ENCODE measurements at places on chromosomes 4 and X. TPM values are rescaled to one million over a fixed set of nuclear protein-coding genes. Genes with fewer than 3 reads are reported as not detected.

Gene PCDH10
- total RNA-seq = 5.1 TPM

DNA sequence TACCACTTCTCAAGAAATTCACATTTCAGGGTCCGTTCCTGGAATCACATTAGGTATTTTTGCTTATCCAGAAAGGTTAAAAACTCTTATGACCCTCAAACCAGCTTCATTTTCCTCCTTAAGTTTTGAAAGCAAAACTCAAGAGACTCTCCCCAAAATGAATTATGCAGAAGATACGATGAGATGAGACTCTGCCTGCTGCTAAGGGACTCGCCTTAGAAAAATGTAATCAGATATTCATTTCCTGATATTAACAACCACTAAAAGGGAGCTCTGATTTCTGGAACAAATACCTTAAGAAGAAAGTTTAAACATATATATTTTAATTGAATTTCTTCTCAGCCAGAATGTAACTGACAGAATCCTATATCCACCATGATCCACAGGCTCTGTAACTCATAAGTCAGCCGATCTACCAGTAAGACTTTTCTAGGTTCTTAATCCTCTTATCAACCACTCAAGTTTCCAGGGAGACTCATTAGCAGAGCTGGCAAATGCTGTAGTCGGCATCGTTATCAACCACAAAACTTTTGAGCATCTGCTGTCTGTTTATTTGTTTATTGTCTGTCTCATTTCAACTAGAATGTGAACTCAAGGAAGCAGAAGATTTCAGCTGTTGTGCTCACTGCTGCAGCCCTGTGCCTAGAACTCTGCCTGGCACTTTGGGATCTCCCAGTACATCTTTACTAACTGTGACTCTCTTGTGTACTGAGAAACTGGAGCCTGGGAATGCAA is 112.5 kb downstream of the LDB2 start:
- no peaks in the 10 kb centered on the region for H3K27me3 ChIP-seq
- DNase-seq = peak; percentile 34
- H3K36me3 ChIP-seq = peaks cover 9% of the 10 kb centered on the region
- peaks cover 17% of the 10 kb centered on the region for H3K4me1 ChIP-seq
- no peak overlapping the region for H3K27ac ChIP-seq

- H3K4me3 ChIP-seq = no peak overlapping the region
- H3K4me1 ChIP-seq = peaks cover 48% of the 10 kb centered on the region
- DNase-seq = no peak
- H3K27me3 ChIP-seq = no peaks in the 10 kb centered on the region
- H3K27ac ChIP-seq = peak overlapping the region; percentile 70
These were observed 124.9 kb downstream of the PTTG2 start for GRCh38 chr4:38084877-38085711.

DNA sequence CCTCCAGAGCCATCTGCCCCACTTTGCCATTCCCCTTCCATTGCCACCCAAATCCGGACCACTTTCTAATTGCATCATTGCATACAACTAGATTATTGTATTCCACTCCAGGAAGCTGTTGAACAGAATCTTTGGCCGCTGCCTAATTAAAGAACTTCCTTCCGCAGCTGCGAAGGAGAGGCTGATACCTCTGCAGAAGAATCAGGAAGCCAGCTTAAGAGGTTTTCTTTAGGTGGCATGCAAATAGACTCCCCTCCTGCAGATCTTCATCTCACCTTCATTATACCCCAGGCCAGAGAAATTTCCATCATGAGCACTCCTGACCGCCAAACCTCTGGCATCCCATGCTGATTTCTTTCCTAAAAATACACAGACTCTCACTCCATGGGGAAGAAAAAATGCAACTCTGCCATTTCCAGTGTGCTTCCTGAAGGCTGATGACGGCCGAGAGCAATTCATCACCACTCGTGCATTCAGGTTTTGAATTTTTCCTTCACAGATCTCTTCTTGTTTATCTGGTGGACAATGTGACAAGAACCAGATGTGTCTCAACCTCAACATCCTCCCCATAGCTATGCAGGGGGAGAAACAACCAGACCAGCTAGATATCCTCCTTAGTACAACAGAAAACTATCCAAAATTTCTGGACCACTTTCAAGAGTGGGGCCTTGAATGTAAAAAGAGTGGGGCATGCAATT is 31.2 kb downstream of the LGI2 start:
- peaks cover 18% of the 10 kb centered on the region for H3K27me3 ChIP-seq
- no peak overlapping the region for H3K27ac ChIP-seq
- H3K36me3 ChIP-seq = no peaks in the 10 kb centered on the region
- no peak for DNase-seq
- no peak overlapping the region for H3K4me3 ChIP-seq
- H3K4me1 ChIP-seq = no peaks in the 10 kb centered on the region
